ENCODE measurements at places on chromosomes 11 and 22.

- no peak for DNase-seq
These were observed 58.8 kb downstream of the ISX start for GRCh38 chr22:35124691-35125219.

DNA sequence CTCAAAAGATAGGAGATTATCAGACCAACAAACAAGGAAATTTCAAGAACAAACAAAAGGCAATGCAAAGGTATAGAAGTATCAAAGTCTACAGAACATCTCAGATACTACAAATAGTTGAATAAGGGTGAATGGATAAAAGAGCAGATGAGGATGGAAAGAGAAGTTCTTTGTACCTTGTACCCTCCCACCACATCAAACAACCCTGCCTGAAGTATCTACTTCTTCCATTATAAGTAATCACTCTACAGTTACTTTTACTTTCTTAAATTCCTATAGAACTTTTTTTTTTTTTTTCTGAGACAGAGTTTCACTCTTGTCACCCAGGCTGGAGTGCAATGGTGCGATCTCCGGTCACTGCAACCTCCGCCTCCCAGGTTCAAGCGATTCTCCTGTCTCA, 35.1 kb downstream of the MTMR2 start:
- DNase-seq = no peak

- DNase-seq = peak; percentile 22
These were observed 23.9 kb downstream of the MYO7A start for GRCh38 chr11:77151804-77152509.

DNA sequence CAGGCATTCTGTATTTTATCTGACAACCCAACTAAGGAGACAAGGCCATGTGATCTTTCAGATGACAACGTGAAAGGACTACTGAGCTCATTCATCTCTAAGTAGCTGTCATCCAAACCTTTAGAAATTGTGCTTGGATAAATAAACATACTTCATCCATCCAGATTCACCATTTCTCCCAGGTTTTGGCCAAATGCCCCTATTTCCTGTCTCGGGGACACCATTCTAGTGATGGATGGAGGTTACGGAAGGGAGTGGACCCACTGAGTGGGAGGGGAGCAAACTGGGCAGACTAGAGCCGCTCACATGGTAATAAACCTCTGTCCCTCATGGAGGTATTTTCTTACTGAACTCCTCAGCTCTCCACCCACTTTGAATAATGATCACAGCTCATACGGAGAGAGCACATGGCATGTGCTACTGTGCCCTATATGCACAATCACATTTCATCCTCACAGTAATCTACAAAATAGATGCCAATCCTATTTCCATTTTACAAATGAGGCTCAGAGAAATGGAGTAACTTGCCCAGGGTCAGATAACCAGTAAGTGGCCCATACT, 114.4 kb downstream of the SLC1A2 start:
- DNase-seq = no peak

DNA sequence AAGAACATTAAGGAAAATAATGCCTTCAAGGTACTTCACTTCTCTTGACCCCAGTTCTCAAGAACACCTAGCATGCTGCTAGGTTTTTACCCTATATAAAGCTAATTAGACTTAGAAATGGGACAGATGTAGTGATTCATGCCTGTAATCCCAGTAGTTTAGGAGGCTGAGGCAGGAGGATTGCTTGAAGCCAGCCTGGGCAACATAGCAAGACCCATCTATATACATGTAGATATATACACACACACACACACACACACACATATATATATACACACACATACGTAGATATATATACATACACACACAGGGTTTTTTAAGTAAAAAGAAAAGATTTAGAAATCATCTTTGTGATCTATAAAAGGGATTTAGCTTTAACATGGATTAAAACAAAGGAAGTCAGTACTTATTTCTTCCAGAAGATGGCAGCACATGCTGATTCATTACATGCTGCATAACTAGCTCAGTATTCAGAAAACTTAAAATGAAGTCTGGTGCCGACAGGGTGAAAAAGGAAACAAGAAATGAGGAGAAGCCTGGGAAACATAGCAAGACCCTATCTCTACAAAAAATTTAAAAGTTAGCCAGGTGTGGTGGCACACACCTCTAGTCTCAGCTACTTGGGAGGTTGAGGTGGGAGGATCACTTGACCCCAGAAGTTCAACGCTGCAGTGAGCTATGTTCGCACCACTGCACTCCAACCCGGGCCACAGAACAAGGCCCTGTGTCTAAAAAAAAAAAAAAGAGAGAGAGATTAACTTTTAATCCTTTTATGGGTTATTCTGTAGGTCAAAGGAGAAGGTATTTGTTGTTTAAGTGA, 28.5 kb upstream of the RBX1 start:
- DNase-seq = peak; percentile 76

DNA sequence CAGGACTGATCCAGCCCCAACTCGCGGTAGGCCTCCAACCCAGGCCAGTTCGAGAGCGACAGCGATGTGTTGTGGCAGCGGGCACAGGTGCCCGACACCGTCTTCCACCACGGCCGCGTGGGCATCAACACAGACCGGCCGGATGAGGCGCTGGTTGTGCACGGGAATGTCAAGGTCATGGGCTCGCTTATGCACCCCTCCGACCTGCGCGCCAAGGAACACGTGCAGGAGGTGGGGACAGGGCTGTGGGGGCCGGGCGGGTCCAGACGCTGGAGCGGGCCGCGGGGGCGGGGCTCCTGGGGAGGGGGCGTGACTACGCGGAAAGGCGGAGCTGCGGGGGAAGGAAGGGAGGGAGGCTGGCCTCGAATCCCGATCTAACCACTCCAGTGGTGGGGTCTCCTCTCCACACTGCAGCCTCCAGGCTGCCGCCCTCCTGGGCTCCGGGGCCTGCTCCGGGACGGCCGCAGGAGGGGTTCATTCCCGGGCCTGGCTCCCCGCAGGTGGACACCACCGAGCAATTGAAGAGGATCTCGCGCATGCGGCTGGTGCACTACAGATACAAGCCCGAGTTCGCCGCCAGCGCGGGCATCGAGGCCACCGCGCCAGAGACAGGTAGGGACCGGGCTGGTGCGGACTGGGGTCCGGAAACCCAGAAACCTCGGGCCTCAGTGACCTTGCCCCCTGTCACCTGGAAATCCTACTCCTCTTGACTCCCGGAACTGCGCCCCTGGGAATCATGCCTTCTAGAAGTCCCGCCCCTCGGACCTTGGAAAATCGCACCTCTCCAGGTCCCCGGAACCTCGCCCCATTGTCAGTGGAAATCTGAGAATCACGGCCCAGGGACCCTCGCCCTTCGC, 14.9 kb downstream of the TMEM258 start:
- no peak for DNase-seq

DNA sequence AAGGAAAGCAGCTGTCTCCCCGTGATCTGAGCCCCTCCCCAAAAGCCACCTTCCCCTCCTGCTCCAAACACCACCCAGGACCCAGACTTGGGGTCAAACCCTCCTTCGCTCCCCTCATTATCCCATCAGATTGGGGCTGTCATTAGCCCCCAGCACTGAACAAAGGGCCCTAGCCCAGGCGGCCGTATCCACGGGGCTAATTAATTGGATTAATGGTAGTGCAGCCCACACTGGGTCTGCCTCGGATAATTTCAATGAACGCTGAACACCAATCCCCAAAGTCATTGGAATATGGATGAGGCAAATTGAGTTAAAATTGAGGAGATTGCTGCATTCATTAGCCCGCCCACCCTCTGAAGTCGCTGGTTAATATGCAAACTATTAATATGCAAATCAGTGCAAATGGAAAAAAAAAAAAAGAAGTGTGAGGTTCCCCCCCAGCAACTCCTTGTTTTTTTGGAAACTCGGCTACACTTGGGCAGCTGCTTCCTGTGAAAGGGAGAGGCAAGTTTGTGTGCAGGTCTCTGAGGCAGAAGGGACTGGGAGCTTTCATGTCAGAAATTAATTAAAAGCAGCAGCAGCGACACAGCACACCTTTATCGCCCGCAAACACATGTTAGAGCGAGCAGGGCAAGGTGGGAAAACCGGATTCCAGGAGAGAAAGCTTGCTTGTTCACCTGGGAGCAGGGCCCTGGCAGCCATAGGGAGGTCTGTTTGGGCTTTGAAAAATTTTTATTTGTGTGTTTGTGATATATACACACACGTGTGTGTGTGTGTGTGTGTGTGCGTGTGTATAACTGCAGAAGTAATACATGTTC, 517.8 kb downstream of the MIAT start:
- DNase-seq = no peak

DNA sequence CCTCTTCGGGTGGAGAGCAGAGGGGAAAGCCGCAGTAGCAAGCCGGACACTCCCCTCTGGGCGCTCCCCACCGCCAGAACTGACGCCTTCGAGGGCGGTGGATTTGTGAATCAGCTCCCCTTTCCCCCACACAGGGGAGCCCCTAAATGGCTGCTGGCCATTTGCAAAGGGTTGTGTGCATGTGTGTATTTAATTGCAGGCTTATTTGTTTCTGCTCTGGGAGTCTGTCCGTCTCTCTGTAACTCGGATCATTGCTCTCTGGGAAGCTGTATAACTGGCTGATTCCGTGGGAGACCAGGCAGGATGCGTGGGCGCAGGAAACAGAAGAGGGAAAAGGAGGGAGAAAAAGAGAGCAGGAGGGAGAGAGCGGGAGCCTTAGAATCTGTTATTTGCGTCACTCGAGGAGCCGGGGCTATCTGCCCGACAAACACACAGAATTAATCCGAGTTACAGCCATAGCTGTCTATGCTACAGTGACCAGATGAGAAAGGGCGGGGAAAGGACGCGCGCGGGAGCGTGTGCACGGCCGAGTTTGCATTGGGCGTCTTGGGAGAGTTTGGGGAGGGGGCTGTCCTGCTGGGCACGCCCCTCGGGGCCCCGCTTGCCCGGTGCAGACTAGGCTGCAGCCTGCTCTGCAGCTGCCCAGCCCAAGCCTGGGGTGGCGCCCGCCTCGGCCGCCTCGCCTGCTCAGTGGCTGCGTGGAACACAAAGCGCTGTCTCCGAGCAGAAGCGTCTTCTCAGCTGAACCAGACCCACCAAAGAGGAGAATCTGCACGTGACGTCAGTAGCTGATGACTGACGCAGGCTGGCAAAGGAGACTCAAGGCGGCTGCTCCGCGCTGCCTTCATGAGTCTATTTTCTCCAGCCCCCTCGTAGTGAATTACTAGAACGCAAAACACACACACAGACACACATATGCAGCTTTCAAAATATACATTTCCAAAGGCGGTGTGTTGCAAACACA, 105.3 kb upstream of the HSD17B12 start:
- peak; percentile 69 for DNase-seq

DNA sequence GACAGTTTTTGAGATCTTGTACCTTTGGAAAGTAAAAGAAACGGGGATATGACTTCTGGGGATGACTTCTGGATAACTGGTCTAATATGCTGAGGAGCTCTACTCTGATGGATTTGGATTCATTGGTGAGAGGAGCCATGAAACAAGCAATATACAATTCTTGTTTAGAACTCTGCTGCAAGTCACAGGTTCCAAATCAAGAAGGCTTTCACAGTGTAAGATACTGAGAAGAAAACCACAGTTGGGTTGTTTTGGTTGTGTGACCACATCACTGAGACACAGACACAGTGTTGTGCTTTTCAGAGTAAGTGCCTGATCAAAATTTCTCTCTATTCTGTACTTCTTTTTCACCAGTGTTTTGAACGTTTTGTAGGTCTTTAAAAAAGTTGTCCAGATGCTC, 13.1 kb upstream of the UCP2 start:
- no peak for DNase-seq

GRCh38 chr22:47192651-47193437, 430.4 kb downstream of the TBC1D22A start:
- DNase-seq = no peak

GRCh38 chr11:125873881-125874555, 13.4 kb upstream of the HYLS1 start:
- DNase-seq = no peak

GRCh38 chr11:115391160-115391559, 113.1 kb downstream of the CADM1 start:
- DNase-seq = no peak

DNA sequence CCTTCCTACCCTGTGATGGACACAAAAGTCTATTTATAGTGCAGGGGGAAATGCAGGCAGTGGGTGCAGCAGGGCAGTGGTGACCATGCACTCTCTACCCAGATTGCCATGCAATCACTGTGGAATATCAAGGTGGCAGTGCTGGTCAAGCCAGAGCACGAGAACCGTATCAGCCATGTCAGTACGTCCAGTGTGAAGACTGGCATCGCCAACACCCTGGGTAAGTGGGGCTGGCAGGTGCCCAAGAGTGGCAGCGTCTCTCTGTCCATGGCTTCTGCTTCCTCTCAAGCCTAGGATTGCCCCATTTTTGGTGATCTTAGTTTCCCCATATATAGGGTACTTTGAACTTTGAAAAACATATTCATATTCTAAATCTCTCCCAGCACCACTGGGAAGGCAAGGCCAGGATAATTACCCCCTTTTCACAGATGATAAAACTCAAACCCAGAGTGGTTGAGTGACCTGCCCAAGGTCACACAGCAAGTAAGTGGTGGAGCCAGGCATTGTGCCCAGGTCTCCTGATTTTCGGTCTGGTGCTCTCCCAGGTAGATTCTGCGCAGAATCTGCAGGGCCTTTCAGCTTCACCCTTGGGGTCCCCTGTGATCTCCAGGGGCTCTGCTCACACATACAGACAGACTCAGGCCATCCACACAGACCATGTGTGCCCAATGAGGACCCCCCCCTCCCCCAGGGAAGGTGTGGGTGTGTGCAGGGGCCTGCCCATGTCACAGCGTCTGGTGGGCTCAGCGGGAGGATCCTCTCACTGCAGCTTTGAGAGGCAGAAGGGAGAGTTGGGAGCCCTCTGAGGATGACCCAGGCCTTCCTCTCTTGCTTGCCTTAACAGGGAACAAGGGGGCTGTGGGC, 7.1 kb downstream of the INPPL1 start:
- no peak for DNase-seq

GRCh38 chr11:7670641-7671040, 2.7 kb downstream of the CYB5R2 start:
- no peak for DNase-seq

DNA sequence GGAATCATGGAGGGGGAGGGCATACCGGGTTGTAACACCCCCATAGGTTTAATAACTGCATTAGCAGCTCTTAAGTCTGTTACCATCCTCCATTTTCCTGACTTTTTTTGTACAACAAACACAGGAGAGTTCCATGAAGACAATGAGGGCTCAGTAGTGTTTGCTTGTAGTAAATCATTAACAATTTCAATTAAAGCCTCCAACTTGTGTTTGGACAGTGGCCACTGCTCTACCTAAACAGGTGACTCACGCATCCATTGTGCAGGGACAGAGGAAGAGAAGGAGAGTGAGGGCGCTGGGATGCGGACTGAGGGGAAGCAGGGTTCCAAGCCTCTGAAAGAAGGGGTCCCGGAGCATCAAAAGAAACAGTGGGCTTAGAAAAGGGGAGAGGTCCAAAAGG, 21.3 kb upstream of the MTNR1B start:
- DNase-seq = no peak

Measured in Ammon's horn (tissue), 1 donor.